ENCODE measurements at places on chromosomes 5 and 9. TPM values are rescaled to one million over a fixed set of nuclear protein-coding genes. Genes with fewer than 3 reads are reported as not detected.

Gene CDH18
- total RNA-seq: not detected

Gene ADAMTS2
- 0.30 TPM for total RNA-seq

Gene DMGDH
- total RNA-seq: 0.15 TPM

Gene NPR3
- total RNA-seq: 0.05 TPM

Gene SPOCK1
- 2.2 TPM for total RNA-seq

Gene CER1
- not detected for total RNA-seq

Gene IRX4
- total RNA-seq: not detected

Gene IL4
- total RNA-seq: not detected

Gene TLR4
- total RNA-seq: 147 TPM

Gene MTMR12
- total RNA-seq: 34.7 TPM

Gene ADGRD2
- total RNA-seq: not detected

Gene ZNF483
- total RNA-seq: 0.69 TPM

Gene HAVCR1
- total RNA-seq: not detected

Gene FOXI1
- not detected for total RNA-seq

Gene CPEB4
- total RNA-seq: 10.0 TPM

Gene ZNG1E
- 11.3 TPM for total RNA-seq

Gene LNPEP
- 15.9 TPM for total RNA-seq

Gene TTC23L
- not detected for total RNA-seq

Gene PCDHGA2
- total RNA-seq: 0.79 TPM

Gene CNTNAP3
- 3.3 TPM for total RNA-seq

Gene KLHL3
- 1.2 TPM for total RNA-seq

Gene FOXD4L6
- total RNA-seq: not detected

Gene PCDHGB6
- 0.73 TPM for total RNA-seq

Gene PCAT7
- not detected for total RNA-seq

Gene SPRY4
- total RNA-seq: 55.6 TPM

Gene IFNA21
- not detected for total RNA-seq

Gene BAAT
- total RNA-seq: not detected

Gene COL23A1
- total RNA-seq: not detected

Gene GABRA1
- not detected for total RNA-seq

Gene GADD45G
- total RNA-seq: 0.33 TPM

Gene MTRR
- total RNA-seq: 26.2 TPM

Gene PDE6A
- total RNA-seq: 0.05 TPM

Gene TRPM3
- total RNA-seq: 0.05 TPM

Gene ADAMTS13
- 0.20 TPM for total RNA-seq

Gene SHOC1
- total RNA-seq: not detected

Gene CD180
- total RNA-seq: not detected

Gene PCDHGA6
- total RNA-seq: 0.73 TPM

Gene OXCT1
- total RNA-seq: 23.7 TPM
